NK-92 treated with Interleukin-12 subunit alpha and Interleukin-12 subunit beta, amount 100 ng/mL, for 24 hours (cell line): ENCODE measurements at places on chromosomes 12 and 14.

DNA sequence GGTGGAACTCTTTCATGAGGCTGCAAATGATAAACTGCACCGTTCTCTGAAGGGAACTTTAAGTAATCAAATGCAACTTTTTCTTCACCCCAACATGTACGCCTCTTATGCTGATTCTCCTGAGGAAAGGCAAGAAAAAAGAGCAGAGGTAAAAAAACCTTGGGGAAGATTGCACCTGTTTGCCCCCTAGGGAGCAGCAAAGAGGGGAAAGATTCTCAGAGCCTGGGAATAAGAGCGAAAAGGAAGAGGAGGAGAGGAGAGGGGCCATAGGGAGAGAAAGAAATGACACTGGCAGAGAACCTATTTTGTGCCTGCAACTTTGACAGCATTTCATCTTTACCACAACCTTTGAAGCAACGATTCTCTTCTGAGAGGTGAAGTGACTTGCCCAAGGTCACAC, 254.6 kb downstream of the KSR2 start:
- no peak for DNase-seq

DNA sequence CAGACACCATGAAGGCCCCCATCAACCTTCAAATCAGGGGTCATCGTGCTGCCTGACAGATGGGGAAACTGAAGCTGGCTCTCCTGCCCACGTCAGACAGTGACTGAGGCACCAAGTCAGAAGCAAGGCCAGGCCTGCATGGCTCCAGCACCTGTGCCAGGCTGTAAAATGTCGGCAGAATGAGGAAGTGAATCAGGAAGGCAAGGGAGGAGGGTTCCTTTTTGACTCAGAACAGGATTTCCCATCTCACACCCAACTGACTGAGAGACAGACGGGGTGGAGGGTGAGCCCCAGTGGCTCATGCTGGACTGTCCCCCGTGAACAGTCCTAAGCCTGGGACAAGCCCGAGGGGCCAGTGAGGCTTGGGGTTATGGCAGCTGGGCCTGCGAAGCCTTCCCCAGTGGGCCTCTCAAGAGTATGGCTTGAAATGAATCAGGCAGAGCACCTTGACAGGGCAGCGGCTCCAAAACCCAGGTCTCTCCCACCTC, 20.9 kb downstream of the SYNE3 start:
- DNase-seq: no peak

- no peak for DNase-seq
These were observed 234.8 kb downstream of the CACNA1C start for GRCh38 chr12:2287589-2287988.

GRCh38 chr14:57182760-57183503, 85.8 kb downstream of the EXOC5 start:
- no peak for DNase-seq

DNA sequence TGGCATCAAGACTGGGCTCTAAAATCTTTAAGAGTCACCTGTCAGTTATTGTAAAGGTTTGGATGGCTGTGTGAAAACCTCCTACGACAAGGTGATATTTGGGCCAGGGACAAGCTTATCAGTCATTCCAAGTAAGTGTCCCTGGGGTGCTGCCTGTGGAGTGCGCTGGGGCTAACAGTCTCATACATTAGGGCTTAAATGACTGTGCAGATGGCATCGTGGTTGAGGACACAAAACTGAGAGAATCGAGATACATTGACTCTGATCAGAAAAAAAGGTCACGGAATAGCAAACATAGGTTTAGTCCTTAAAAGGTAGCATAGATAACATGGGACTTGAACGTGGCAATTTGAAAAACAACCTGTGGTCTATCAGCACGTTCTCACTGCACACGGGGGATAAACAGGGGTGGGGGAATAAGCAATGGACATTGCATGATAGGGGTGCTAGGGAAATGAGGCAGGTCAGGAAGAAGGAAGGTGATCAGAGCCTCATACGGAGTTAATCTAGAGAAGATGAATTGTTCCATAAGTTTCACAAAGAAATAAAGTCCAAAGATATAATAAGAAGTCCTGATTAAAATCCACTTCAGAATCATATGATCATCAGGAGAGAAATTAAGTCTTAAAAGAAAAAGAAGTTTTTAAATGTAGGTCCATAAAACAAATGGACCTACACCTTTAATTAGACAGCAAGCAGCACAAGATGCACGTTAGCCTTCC, 100.3 kb downstream of the DAD1 start:
- no peak for DNase-seq

DNA sequence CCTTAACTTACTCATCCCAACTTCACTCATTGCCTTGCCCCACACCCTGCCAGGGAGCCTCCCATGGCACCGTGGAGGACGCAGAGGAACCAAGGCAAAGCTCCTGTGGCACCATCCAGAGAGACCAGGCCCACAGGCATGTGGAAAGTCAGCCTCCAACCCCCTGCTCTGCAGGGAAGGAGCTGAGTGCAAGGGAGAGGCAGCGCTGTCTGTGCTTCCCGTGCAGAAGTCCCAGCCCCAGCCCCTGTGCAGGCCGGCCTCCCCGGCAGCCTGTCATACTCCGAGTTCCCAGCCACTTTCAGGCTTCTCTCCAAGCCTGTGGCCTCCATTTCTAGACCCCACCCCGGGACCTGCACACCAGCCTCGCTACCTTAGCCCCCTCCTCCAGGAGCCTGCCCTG, 106.4 kb downstream of the SINHCAF start:
- no peak for DNase-seq

DNA sequence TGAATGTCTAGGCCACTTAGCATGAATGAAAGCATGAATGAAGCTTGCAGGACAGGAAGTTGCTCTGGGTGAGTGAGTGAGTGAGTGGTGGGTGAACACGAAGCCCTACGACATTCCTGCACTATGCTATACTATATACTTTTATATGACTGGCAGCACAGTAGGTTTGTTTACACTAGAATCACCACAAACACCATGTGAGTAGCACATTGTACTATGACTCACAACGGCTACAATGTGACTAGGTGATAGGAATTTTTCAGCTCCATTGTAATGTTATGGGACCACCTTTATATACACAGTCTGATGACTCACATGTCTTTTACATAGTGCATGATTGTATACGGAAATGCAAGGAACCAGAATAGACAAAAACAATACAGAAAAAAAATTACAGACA, 1480.2 kb downstream of the AACS start:
- no peak for DNase-seq

DNA sequence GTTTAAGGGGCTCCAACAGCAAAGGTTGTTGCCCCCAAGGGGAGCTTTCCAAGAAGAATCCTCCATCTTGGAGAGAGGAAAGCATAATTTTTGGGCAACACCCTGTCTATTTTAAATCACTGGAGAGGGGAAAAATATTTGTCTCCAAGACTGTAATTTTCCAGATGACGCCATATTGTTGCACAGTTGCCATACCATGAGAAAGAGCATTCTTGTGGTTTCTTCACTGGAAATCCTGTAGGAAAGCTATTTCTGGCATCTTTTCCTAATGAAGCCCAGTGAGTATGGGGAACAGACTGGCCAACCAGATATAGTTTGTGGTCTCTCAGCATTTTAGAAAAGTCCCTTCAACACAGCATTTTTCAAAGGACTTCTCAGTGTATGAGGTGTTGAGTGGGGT, 88.1 kb upstream of the MANSC4 start:
- DNase-seq: no peak

DNA sequence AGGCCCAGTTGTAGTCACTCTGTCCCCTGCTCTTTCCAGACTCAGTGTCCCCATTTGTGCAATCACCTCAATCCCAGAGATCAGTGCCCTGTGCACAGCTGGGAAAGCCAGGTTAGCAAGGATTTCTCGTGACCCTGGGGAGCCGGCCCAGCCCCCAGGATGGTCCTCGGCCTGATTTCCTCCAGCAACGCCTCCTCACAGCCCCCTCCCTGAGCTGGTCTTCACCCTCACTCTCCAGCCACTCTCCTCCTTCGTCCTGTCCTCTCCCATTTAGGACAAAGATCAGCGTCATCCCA, 194.8 kb upstream of the C14orf180 start:
- DNase-seq: no peak

GRCh38 chr12:42704340-42704739, 114.8 kb upstream of the PRICKLE1 start:
- DNase-seq: no peak

DNA sequence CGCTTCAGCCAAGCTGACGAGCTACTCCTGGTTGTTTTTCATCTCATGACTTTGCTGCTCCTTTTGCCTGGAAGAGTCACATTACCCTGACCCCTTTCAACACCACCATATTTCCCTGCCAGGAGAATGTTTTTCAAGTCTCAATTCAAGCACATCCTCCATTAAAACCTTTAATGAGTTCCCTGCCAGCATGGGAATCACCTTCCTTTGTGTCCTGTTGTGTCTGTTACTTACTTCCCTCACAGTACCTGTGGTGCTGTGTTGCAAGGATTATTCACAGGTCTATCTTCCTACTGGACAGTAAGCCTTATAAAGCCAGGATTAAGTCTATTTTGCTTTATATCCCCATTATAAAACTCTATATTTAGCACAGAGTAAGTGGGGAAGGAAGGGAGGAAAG, 13.6 kb upstream of the SLC35F4 start:
- DNase-seq: no peak

DNA sequence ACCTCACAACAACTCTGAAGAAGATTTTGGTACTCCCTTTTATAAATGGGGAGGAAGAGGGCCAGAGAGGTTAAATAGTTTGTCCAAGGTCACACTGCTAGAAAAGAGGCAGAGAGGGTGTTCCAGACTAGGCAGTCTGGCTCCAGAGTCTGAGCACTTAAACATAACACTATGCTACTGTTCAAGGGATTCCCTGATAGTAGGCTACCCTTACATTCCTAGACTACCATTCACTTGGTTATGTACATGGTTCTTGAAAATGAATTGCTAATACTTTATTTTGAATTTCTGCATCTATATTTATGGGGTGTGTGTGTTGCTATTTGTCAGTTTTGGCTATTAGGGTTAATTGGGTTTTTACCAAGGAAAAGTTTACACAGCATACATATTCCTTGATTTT, 7.2 kb downstream of the GNS start:
- no peak for DNase-seq

GRCh38 chr12:30806989-30807694, 52.4 kb upstream of the CAPRIN2 start:
- no peak for DNase-seq

DNA sequence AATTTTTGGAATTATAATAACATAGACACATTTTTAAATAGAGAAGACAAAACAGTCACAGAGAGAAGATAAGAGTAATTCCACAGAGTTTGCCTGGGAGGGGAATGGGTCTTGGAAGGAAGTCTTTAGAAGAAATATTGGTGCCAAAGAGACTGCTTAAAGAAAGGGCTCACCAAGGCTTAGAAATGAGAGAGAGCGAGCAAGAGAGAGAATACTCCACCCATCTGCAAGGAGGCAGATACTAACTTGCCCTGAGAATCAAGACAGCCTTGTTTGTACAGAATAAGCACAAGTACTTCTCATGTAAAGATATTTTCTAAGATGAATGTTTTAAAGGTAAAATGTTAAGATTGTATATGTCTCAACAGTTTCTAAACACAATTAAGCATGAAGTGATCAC, 165.5 kb downstream of the SLC38A4 start:
- DNase-seq: no peak

GRCh38 chr12:22715254-22715653, 90.3 kb downstream of the ETNK1 start:
- DNase-seq: no peak

- no peak for DNase-seq
These were observed 46.5 kb upstream of the TSPAN11 start for GRCh38 chr12:30880061-30880460.

DNA sequence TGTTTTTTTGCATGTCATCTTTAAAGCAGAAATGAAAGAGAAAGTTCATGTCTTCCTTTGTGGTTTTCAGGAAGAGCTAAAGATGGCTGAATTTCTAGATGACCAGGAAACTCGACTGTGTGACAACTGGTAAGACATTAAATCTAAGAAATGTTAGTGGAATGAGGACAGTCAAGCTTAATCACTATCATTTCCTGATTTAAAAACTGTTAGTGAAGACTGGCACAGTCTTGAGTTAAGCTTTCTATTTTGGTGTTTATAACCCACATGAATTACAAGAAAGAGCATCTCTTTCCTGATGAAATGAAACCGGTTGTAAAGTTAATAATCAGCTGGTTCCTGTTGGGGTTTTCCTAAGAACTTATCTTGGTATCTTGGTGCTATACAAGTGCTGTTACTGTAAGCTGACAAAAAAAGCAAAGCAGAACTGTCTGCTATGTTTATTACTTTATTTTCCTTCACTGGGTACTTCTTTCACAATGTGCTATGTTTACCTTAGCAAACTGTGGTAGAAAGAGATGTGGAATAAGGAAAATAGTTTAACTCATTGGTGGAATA, 5.2 kb downstream of the TRAFD1 start:
- no peak for DNase-seq

DNA sequence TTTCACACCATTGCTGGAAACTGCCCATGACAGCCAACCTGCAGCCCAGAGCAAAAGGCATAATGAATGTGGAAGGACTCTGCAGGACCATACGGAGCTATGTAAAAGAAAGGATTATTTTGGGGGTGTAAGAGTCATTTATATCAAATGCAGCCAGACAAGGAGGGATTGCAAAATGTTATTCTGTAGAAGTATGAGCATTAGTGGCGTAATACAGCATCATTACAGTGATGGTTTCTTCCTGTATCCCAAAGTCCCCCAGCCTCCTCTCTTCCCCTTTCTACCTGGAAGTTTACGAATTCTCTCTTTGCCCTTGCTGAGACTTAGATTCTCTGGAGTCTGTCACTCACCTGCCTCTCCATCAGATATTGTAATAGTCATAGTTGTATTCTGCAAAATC, 89.9 kb downstream of the BORCS5 start:
- DNase-seq: no peak

DNA sequence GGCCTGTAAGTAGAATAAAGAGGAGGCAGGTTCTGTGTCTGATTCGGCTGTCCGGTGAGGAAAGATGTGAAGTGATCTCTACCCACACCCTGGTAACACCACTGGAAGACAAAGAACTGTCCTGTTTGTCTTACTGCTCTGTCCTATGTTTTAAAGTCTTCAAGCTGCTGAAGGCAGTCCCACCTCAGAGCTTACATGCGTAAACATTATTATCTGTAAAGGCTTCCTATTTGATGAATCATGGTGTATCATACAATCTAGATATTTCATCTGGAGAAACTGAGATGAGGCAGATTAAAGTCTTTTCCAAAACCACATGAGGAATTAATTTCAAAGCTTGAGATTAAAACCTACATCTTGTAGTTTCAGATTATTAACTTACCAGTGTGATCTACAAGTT, 427.6 kb downstream of the ZFP36L1 start:
- DNase-seq: no peak

DNA sequence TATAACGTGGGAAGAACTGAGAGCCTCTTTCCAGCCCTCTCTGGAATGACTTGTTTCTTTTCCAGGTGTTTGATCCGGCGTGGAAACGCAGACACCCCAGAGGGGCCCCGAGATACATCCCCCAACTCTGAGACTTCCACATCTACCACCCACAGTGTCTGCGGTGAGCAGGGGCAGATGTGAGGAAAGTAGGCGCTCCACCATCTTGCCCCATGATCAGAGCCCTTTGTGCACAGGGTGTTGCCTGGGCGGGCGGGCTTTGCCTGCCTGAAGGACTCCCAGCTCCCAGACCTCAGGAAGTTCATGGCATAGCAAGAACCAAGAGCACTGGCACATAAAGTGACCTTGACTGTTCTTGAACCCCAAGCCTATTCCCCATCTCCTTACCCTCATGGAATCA, 2.8 kb downstream of the CARMIL3 start:
- DNase-seq: no peak

GRCh38 chr12:18706798-18707197, 31.0 kb downstream of the PLCZ1 start:
- no peak for DNase-seq
